ENCODE measurements at places on chromosomes 13 and 19. TPM values are rescaled to one million over a fixed set of nuclear protein-coding genes. Genes with fewer than 3 reads are reported as not detected.

The ANKRD24 gene
- 0.53 TPM for total RNA-seq

The NKPD1 gene
- total RNA-seq, result not detected

The KRTDAP gene
- not detected for total RNA-seq

The ANO8 gene
- 4.2 TPM for total RNA-seq

The RPL21 gene
- 908 TPM for total RNA-seq

The AMH gene
- 10.0 TPM for total RNA-seq

The GPR180 gene
- total RNA-seq, result 16.3 TPM

The SULT2A1 gene
- not detected for total RNA-seq

The ZIC2 gene
- 5.5 TPM for total RNA-seq

The SPRY2 gene
- 3.3 TPM for total RNA-seq

The NLRP4 gene
- total RNA-seq, result not detected

The FGF21 gene
- not detected for total RNA-seq

The ZSCAN4 gene
- not detected for total RNA-seq

The GJA3 gene
- 0.52 TPM for total RNA-seq

The LGI4 gene
- 0.43 TPM for total RNA-seq

The PCDH9 gene
- total RNA-seq, result not detected

The EPN1 gene
- total RNA-seq, result 138 TPM

Data from A172 (cell line).